ENCODE measurements at places on chromosomes 3 and 15.

DNA sequence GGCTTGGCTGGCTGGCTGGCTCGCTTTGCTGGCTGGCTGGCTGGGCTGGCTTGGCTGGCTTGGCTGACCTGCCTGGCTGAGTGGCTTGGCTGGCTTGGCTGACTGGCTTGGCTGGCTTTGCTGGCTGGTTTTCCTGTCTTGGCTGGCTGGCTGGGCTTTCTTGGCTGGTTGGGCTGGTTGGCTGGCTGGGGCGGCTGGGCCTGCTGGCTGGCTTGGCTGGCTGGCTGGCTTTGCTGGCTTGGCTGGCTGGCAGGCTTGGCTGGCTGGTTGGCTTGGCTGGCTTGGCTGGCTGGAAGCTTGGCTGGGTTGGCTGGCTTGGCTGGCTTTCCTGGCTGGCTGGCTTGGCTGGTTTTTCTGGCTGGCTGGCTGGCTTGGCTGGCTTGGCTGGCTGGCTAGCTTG lies 435.6 kb downstream of the GOLGA6L6 start:
- DNase-seq = no peak

DNA sequence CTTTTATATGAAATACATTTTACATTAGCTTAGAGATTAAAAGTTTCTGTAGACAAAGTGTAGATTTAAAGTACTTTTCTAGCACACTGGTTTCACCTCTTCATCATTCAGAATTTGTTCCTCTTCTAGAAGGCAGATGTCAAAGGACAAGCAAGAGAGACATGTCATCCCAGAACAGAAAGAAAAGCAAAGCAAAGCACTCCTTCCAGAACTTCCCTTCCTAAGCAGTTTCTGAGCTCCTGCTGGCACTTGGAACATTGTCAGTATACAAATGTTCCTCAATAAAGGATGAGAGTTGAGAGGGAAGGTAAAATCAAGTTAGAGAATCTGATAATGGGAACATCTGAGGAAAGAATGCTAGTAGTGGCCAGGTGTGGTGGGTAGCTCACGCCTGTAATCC lies 26.2 kb downstream of the TMOD3 start:
- DNase-seq = no peak

GRCh38 chr3:46334741-46335478 lies 19.0 kb upstream of the CCR2 start:
- DNase-seq = no peak

GRCh38 chr3:71548705-71549384 lies 34.7 kb downstream of the FOXP1 start:
- DNase-seq = no peak

DNA sequence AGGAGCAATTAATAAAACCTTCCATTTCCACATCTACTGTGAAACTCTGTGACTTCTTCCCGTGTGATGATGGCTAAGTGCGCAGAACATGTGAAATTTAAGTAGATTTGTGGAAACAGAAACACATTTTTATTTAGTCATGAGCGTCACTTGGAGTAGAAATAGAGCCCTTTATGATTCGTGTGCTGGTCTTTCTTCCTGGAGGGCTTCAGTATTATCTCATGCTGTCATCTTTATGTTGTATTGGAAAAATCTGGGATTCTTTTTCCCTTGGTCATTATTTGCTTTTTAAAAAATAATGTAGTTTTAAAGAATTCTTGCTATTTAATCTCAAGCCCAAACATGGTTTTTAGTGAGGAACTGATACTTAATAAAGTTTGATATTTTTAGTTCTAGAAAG lies 284.0 kb upstream of the CTDSPL start:
- no peak for DNase-seq

Measured in NCI-H510A (cell line).